ENCODE measurements at places on chromosomes 3 and 15. TPM values are rescaled to one million over a fixed set of nuclear protein-coding genes. Genes with fewer than 3 reads are reported as not detected.

Gene NOX5
- 0.29 TPM for total RNA-seq

Gene PSTPIP1
- total RNA-seq = 4.3 TPM

Gene INO80
- 24.1 TPM for total RNA-seq

Gene TJP1
- total RNA-seq = 59.1 TPM

Gene NPAP1
- total RNA-seq = not detected

DNA sequence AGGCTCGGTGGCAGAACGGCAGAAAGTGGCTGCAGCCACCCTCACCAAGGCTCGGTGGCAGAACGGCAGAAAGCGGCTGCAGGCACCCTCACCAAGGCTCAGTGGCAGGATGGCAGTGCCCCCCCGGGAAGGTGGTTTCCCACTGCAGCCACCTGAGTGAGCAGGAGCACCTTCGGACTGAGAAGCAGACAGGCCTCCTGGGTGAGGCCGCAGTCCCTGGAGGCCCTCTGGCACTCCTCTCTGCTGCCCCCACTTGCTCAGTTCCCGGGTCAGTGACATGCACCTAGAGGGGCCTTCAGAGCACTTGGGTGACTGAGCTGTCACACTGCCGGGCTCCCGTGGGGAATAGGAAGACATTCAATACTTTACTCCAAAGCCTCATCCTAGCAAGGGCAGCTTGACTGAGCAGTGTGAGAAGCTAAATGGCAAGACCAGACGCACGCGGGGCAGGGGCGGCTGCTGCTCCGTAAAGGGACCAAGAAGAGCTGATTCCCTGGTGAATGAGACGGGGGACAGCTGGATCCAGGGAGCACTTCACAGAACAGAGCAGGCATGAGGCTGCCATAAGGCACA is 62.7 kb downstream of the PCSK6 start:
- DNase-seq = peak; percentile 61

DNA sequence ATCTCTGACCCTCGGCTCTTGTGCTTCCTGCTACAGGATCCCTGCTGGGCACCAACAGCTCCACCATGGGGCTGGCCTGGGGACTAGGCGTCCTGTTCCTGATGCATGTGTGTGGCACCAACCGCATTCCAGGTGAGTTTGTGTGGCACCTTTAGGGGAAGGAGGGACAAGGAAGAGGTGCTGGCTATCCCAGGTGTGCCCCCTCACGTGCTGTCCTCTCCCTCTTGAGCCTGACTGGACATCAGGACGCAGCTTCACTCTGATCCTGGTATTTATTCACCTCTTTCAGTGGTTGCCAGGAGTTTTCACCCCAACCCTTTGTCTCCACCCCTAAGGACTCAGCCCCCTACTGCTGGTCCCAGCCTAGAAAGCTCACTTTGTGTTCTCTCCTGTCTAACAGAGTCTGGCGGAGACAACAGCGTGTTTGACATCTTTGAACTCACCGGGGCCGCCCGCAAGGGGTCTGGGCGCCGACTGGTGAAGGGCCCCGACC is 960 bp downstream of the THBS1 start:
- DNase-seq = peak; percentile 92

GRCh38 chr3:112699436-112699978 is 58.6 kb upstream of the CCDC80 start:
- no peak for DNase-seq

- no peak for DNase-seq
These were observed 52.4 kb downstream of the CDC25A start for GRCh38 chr3:48135552-48136495.

Data from lower leg skin (tissue), 4 donors.